ENCODE measurements at places on chromosomes 5 and 9.

- DNase-seq = no peak
These were observed 35.8 kb downstream of the VLDLR start for GRCh38 chr9:2657427-2657826.

DNA sequence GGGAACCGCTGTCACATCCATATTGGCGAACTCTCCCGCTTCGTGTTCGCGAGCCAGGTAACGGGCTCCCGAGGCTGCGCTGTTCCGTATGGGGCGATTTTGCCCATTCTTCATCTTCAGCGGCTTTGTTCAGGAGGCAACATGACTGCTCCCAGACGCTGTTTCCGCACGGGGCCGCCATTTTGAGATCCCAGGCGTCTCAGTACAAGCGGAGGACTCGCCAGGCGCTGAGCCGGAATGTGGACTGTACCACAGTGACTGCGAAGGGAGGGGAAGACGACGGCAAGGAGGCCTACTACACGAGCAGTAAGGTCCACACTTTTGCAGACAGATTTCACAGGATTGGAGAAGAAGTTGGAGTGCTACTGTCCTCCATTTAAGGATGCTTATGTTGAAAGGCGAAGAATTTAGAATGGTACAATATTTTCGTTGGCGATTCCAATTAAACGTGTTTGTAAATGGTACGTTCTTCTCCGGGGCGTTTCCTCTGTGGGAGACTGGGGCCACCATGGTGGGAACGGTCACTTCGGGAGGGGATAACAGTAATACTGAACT is 41.6 kb upstream of the ZNF300 start:
- DNase-seq = no peak

GRCh38 chr5:83726912-83727311 is 6.3 kb upstream of the HAPLN1 start:
- no peak for DNase-seq

- no peak for DNase-seq
These were observed 19.3 kb upstream of the DAPK1 start for GRCh38 chr9:87478226-87478992.

- no peak for DNase-seq
These were observed 48.6 kb downstream of the UBE2QL1 start for GRCh38 chr5:6497262-6497661.

GRCh38 chr5:108747774-108748400 is at the start of gene FER:
Gene FER (plus strand): TSS chr5:108747897. CDS start chr5:108798183, 50,286 bp downstream.
- DNase-seq = no peak

DNA sequence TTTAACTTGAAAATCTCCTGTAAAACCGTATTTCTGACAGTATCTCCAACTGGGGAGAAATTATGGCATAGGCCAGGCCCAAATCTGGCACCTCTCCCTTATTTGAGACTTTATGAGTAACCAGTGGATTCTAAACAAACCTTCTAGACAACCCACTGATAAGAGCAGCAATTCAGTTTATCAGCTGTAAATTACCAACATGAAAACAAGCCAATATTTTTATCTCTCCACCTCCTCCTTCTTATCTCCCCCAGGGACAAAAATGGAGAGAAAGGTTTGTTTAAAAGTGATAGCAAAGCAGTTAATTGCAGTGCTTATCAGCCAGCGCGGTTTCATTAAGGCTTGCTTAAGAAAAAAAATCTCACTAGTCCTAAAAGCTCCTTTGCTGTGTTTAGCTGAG is 53.8 kb downstream of the KCNV2 start:
- DNase-seq = no peak

All from DMS 273 treated with DMSO at 0.1 percent for 48 hours (cell line).